ENCODE measurements at places on chromosomes 6 and 20.

GRCh38 chr6:105618247-105618646, 215.4 kb upstream of the PREP start:
- DNase-seq = no peak

DNA sequence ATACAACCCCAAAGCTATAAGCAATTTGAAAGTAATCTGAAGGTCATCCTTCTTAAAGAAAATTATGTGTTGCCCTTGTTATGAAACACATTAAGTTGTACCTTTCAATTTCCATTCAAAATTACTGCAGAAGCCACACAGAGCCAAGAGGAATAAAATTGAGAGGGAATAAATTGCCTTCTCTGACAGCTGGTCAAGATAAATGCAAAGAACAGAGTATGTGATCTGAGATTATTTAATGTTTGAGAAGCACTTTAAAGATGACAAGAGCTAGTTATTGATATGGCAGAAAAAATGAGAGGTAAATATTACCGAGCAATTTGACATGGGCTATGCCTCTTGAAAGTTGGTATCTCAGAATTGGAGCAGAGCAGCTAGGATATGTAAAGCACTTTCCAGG, 61.6 kb downstream of the TRDN start:
- no peak for DNase-seq

DNA sequence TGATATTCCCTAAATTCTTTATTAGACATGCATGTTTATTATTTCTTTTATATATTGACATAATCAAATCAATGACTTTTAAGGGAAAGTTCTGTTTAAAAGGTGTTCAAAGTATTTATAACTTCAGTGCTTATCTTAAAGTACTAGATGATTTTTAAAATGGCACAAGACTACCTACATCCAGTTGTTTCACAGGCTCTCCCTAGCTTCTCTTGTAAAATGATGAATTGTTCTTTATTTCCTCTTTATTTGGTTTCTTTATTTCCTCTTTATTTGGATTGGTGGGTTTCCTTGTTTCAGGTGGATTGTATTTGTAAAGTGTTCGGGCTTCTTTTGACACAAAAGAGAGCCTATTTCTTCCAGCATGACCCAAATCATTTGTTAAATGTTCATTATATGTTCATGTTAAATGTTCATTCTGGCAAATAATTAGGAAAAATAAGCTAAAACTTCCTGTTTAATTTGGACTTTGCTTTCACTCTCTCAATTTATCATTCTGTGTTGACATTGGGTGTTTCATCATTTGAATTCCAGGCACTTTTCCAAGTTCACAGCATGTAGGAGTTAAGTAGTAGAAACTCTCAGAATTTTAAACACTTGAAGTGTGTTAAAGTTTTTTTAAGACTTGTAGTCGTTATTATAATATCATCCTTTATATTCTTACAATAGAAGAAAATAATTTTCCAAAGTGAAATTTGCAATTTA, 24.6 kb downstream of the MLIP start:
- DNase-seq = no peak

DNA sequence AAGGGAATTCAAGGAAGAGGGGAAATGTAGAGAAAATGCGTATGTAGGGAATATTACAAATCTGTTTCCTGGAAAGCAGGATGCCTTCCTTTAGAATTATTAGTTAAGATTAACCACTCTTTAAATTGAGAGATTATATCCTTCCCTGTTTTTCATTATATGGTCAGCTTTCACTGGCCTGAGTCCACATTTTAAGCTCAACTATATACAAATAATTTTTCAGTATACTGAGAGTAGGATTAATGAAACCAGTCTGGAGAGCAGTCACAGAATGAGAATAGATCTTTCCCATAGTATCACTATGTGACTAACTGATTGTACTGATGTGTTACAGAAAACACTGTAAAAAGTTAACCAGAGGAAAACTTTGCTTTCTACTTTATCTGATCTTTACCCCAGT, 306.3 kb downstream of the LAMA2 start:
- DNase-seq = no peak

GRCh38 chr6:156777577-156778453, 637 bp downstream of the ARID1B start:
- peak; percentile 54 for DNase-seq

- DNase-seq = peak; percentile 97
These were observed at the start of gene HLA-B for GRCh38 chr6:31356946-31357466. TSS of gene HLA-B (minus strand) at chr6:31357179. CDS start at chr6:31357158, 21 bp downstream.

- DNase-seq = no peak
These were observed 95.6 kb downstream of the CTNNBL1 start for GRCh38 chr20:37789408-37789807.

DNA sequence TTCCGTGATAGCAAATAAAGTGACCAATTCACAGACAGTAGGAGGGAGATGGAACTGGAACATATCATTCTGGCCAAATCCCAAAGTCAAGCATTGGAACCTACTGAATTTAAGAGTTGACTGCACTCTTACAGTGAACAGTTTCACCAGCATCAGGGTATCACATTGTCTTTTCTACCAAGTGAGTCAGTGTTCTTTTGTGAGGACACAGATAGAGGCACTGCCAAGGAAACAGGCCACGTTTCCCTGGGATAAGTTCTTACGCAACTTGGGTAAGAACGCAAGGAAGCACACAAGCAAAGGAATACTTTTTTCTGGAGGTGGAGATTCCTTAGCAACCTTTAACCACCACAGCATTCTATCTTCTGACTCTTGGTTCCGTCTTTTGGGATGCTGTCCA, 28.6 kb upstream of the ENPP5 start:
- no peak for DNase-seq

DNA sequence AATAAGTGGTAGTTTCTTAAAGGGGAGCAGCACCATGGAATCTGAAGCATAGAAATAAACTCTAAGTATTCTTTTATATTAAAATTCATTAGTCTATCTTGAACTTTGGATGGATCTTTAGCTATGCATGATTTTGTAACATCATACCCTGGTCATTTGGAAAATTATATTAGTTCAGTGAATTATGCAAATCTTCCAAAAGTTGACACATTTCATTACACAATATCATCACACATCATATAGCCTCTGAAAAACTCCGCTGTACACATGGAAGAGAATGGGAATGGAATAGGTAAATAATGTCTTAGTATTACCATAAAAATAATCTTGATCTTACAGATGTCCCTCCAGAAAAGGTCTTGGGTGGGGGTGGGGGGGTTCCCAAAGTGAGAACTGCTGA, 96.1 kb downstream of the ATXN1 start:
- no peak for DNase-seq

- DNase-seq = no peak
These were observed at the start of gene TCP11 for GRCh38 chr6:35141007-35141655. TSS of gene TCP11 (minus strand) at chr6:35141339. CDS start at chr6:35140870, 469 bp downstream.
